Activated CD8-positive, alpha-beta T cell treated with anti-CD3 and anti-CD28 coated beads, Interleukin-2, amount 10 ng/mL, durations not matched to agents 7 days and 5 days (primary cell): ENCODE measurements at places on chromosomes 16 and 17. TPM values are rescaled to one million over a fixed set of nuclear protein-coding genes. Genes with fewer than 3 reads are reported as not detected.

LUC7L gene
- total RNA-seq: 58.4 TPM

TP53TG3C gene
- not detected for total RNA-seq

CCL8 gene
- total RNA-seq: not detected

NPTX1 gene
- 16.7 TPM for total RNA-seq

AIPL1 gene
- not detected for total RNA-seq

MPO gene
- total RNA-seq: not detected

CCDC154 gene
- 2.1 TPM for total RNA-seq

DNA sequence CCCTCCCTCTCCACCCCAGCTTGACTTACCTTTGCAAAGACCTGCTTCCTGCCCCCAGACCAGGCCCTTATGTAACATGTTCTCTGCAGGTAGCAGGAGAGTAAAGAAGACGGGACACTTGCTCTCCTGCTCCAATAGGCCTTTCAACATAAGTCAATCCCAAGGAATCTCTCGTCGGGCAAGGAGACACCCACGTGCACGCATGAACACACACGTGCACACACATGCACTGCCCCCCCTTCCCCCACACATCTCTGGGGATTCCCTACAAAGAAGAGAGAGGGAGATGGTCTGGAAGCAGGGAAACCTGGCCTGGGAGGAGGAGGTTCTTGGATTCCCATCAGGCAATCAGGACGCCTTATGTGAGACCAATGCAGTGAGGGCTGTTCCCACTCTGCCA lies 41.4 kb downstream of the ABCC12 start:
- DNase-seq: no peak

GRCh38 chr17:45008216-45008615 lies 40.1 kb upstream of the C1QL1 start:
- DNase-seq: no peak

DNA sequence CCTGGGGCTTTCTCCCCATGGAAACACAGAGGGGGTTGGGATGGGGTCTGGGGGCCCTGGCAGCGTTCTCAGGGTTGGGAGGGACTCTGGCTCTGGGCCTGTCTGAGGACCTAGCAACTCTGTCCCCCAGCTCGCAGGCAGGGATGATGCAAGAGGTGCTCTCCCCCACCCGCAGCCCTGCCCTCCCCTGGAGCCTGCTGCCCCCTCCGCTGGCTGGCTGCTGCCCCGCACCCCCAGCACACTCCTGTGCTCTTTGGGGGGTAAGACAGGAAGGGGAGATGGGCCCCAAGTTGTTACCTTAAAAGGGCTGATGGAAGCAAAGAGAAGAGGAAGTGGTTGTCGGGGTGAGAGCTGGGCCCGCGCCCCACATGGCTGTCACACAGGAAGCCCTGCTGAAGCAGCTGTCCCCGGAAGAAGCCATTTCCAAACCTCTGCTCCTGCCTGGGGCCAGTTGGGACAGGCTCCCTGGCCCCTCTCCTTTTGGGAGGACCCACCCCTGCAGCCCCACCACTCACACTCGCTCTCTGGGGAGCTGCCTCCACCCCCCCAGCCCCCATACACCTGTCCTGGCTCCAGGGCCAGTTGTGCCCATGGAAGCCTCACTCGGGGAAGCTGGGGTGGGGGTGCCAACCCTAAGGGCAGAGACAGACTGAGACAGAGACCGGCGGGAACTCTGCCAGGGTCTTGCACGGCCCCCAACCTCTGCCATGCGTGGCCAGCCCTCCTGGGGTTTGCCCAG lies 2.5 kb downstream of the CORO1A start:
- peak; percentile 96 for DNase-seq

GRCh38 chr17:77824780-77825280 lies 133.7 kb upstream of the TNRC6C start:
- DNase-seq: no peak

DNA sequence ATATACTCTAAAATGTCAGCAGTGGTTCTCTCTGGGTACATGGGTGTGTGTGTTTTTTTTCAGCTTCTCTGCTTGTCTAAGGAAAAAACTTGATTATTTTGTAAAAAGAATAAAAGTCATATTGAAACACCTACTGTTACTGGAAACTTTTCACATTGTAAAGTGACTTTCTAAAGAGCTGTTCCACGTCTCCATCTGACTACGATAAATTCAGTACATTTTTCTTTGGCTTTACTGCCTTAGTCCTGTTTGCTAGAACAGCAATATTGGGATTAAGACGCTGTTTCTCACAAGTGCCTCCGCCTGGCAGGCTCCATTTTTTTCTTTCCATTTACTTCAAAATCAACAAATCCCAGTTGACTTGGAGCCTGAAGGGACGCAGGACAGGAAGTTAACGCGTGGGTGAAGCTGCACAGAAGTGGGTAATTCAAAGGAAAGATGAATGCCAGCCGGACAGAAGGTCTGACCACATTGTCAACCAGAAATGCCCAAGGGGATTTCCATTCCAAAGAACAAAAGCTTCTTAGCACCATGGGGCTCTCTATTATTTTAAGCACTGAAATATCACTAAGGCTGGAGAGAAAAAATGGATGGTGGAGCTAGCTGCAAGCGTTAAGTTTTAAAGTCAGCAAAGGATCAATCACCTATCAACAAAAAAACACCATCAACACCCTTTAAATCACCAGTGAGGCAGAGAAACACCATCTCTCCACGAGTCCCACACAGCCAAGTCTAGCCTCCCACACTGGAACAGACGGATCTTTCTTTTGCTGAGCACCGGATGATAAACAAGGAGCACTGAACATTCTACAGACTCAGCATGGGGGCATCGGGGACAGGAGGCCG lies 8.4 kb downstream of the GLOD4 start:
- no peak for DNase-seq

DNA sequence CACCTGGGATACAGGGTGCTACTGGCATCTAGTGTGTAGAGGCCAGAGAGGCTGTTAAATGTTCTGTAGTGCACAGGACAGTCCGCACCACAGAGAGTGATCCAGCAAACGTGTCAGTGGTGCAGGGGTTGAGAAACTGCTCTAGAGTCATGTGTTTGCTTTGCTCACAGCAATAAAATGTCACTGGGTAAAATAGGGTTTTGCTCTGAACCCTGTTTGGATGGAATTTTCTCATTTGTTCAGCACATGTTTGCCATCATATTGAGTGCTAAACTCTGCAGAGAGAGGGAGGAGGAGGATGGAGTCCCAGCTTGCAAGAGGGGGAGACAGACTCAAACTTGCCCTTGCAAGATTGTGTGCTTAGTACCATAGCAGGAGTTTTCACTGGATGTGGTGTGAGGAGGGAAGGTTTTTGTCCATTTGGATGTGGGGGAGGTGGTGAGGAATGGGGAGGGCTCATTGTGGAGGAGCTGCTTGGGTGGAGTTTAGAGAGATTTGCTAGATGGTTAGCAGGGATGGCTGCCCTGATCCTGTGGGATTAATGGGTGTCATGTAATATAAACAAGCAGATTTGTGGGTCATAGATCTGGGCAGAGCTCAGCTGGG lies 11.8 kb downstream of the PLCG2 start:
- no peak for DNase-seq

GRCh38 chr17:77756846-77757560 lies 201.5 kb upstream of the TNRC6C start:
- DNase-seq: no peak

DNA sequence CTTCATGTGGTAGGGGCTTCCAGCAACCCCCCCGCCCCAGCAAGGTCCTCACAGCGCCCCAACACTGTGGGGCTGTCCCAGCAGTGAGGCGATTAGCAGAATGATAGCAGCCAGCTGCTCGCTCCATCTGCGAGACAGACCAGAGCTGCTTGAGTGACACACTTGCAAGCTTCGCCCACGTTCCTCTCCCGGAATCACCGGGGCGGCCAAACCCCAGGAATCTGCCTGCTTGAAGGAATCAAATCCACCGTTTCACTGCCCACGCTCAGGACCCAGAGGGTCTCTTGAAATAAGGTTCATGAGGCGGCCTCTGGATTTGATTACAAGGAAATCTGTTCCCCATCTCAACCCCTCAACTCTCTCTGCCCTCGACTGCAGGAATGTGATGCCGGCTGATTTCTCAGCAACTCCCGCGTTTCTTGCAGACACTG lies 356.0 kb downstream of the C16orf95 start:
- DNase-seq: no peak

GRCh38 chr17:19317359-19318095 lies 45.0 kb downstream of the B9D1 start:
- no peak for DNase-seq

GRCh38 chr16:101586-101985 lies 23.6 kb downstream of the MPG start:
- no peak for DNase-seq

- DNase-seq: no peak
Measured at GRCh38 chr17:48255759-48256158, 148.2 kb downstream of the SNX11 start.

- DNase-seq: no peak
Measured at GRCh38 chr17:74042744-74043486, 160.6 kb upstream of the RPL38 start.

DNA sequence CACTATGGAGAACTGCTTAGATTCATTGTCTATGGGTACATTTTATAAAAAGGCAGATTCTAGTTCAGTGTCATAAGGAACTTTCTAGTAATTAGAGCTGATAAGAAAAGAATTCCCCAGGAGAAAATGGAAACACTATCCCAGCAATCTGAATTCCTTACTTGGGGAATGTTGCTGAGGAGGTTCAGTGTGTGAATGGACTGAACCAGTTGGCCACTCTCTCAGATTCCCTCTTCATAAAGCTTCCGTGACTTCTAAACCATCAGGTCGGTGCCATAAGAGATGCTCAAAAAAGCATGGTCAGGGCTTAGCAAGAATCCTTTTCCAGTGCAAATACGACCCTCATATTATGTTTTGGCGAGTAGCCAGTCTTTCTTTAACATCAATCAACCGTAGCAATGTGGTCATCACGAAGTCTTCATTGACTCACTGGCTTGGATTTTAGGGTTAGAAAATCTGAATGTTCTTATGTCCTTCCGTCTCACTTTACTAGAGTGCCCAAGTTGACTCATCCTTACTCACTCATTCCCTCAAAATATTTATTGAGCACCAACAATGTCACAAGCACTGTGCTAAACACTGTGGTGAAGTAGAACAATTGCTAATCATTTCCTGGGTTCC lies 102.7 kb upstream of the HLF start:
- DNase-seq: no peak

- no peak for DNase-seq
Measured at GRCh38 chr17:60164164-60164563, 14.4 kb downstream of the CA4 start.

- DNase-seq: no peak
Measured at GRCh38 chr17:78716814-78717393, 65.2 kb downstream of the CYTH1 start.

DNA sequence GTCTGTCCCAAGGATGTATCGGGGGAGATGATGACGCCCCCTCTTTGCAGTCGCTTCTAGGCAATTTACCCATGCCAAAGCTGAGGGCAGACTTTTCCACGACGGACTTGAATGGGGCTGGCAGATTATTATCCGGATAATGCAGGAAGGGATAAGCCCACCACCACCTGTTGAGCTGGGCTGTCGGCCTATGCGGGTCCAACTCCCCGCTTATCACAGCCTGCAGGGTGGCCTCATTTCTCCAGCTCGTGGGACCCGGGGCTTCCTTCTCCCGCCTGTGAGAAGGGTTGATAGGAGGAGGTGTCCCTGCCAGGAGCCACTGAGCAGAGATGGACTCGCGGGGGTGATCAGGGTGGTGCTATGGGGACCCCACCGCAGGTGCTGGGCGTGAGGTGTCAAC lies 559 bp downstream of the CACNG5 start:
- no peak for DNase-seq

DNA sequence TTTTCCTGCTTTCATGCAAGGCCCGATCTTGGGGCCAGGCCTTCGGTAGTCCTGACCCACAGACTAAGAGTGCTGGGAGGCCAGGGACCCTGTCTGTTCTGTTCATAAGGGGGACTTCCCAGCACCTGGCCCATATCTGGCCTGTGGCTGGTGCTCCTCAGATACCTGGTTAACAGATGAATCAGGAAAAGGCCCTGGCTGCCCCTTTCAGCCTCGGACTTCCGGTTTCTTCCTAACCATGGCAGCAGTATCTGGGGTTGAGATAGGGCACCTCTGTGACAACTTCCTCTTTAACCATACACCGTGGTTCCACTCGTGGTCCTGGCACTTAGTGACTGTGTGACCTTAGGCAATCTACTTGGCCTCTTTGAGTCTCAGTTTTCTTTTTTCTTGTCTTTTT lies 18.4 kb downstream of the PLCG2 start:
- DNase-seq: peak; percentile 31

DNA sequence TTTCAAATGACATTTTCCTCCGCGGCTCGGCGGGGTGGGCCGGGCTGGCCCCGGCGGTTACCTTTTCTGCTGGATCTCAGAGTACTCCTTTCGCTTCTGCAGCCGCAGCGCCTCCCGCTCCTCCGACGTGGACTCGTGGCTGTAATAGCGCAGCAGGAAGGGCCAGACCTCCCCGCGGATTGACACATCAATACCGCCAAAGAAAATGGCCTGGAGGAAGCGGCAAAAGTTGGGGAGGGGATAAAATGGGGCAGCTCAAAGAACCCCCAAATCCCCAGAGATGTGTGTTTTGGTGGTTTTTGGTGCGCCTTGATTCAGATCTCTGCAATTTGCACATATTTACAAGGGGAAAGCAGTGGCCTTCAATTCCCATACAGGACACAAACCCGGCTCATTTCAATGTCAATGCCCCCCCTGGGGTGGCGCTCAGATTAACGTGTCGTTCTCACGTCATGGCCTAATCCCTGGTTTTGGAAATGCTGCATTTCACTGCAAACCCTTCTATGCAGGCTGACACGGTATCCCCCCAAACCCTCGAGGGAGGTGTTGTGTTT lies 85.9 kb downstream of the TBC1D16 start:
- DNase-seq: no peak

DNA sequence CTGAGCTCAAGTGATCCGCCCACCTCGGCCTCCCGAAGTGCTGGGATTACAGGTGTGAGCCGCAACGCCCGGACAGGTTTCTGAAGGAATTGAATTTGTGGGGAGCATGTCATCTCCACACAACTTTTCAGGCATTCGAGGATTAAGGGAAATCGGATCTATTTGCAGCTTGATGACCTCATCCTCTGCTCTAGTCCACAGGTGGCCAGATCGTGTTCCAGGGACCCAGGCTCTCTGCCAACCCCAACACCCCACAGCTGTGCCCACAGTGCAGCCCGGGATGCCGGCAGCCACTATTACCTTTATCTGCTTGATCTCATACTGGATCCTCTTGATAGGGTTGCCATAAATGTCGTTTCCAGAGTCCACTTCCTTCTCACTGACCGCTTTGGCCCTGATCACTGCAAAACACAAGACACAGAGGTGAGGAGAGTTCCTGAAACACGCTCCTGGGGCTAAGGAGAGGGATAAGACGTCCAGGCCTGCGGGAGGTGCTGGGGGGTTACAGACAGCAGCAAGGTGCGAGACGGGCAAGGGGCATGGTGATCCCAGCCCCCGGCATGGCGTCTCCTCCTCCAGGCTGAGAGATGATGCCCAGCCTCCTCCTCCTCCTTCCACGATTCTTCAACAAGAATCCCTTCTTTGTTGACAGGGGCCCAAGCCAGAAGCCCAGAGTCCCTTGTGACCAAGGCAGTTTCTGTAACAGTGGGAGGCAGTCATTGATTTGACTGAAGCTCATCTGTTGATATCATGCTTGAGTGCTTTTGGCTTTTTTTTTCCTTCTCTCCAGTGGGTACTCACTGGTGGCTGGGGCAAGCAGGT lies 29.3 kb downstream of the CEP295NL start:
- no peak for DNase-seq
